NCI-H510A (cell line): ENCODE measurements at places on chromosomes 4 and X.

DNA sequence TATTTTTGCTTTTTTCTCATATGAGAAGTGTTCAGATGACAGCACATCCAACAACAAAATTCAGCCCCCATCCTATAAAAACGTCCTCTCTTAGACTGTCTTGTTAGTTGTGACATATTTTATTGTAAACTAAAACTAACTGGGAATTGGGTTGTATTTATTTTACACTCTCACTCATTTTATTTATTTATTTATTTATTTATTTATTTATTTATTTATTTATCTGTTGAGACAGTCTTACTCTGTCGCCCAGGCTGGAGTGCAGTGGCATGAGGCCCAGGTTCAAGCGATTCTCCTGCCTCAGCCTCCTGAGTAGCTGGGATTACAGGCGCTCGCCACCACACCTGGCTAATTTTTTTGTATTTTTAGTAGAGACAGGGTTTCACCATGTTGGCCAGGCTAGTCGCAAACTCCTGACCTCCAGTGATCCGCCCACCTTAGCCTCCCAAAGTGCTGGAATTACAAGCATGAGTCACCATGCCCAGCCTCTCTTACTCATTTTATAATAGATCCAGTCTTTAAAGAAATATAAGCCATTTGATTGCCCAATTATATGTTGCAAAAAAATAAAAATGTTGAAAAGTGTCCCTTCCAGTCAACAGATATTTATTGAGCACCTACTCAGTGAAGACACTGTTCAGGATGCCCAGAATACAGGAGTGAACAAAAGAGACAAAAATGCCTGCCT lies 44.6 kb downstream of the PALLD start:
- DNase-seq: no peak

DNA sequence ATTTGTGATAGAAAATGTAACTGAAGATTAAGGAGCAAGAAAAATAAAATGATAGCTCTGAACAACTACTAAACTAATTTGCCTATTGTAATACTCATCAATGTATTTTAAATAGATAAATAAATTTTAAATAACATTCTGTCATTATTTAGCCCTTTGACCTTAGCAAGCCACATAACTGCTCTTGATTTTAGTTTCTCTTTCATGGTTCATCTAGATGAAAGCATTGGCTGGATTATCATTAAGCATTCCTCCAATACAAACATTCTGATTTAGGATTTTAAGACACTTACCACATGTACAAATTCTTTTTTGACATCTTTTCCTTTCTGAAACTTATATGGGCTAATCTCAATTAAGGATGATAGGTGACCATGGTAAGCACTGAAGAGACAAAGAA lies 8.5 kb downstream of the ETNPPL start:
- DNase-seq: no peak

- DNase-seq: no peak
Observed at GRCh38 chr4:26131711-26132110, 189.1 kb upstream of the RBPJ start.

DNA sequence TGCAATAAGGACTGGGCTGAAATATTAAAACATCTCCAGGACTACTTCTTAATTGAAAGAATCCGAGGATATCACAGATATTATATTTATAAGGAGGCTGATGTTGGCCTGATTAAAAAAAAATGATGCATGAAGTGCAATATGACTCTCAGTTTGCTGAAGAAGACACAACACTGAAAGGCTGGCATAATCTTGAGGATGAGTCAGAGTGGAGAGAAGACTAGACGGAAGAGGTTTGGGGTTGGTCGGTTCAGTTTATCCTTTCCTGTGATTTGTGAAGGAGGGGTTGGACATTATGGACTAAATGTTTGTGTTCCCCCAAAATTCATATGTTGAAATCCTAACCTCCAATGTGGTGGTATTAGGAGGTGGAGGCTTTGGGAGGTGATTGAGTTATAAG lies 170.3 kb downstream of the CORIN start:
- DNase-seq: no peak

DNA sequence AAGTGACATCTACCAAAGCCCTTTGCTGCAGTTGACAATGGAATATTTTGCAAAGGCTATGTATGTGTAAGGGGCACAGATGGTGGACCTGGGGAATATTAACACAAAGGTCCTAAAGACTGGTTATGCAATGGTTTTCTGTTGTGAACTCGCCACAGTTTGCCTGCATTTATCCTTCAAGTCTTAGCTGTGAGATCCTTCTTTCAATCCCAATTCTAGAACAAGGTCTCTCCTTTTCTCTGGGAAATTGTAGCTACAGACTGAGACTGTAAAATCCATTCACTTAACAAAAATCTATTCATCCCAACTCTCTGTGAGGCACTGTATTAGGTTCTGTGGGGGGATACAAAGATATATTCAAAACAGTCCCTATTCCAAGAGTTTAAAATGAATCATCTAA lies 250.4 kb downstream of the GPM6A start:
- no peak for DNase-seq

GRCh38 chr4:158176776-158177175 lies 4.0 kb upstream of the GASK1B start:
- no peak for DNase-seq

DNA sequence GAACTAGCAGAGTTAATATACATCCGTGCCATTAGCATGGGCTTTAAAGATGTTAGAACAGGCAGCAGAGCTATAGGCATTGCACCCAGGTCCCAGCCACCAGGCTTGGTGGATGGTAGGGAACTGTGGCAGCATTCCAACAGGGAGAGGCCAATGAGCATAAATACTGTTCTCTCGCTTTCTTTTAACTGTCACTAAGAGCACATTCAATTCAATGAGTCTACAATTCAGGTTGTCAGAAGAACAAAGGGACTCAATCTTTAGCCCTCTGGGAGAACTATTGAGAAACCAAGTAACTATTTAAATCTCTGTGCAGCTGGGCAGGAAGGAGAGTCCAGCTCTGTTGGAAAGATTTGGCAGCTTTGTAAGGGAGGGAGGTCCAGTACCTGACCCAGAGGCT lies 165.6 kb downstream of the CHIC1 start:
- no peak for DNase-seq

DNA sequence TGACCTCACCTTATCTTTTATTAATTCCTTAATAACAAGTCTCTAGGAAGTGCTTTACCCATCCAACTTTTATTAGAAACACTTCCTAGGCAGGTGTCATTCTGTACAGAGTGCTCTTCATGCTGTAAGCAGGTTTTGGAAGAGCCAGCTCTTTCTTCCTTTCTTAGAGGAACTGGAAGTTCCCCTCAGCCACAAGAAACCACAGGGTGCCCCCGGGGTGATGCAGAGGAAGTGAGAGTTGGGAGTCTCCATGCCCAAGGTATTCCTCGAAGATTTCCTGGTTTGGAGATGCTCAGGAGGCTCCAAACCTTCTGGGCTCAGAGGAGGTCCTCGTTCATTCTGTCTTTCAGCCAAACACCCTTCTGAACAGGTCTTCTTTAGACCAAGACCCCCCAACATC lies 83.8 kb downstream of the EGF start:
- no peak for DNase-seq

DNA sequence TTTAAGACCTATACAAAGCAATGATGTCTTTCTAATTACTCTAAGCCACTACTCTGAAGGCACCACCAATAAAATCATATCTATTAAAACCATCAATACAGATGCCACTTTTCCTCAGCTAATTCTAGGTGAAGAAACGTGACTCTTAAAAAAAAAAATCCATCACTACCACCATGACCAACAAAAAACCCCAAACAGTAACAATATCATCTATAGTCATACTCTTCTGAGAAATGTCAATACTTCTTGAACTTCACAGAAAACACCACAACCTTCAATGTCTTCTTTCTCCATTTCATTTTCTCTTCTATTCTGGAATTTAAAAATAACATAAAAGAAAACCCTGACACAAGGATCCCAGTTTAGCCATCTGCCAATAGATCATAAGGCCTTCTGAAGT lies 35.7 kb downstream of the CASK start:
- no peak for DNase-seq

DNA sequence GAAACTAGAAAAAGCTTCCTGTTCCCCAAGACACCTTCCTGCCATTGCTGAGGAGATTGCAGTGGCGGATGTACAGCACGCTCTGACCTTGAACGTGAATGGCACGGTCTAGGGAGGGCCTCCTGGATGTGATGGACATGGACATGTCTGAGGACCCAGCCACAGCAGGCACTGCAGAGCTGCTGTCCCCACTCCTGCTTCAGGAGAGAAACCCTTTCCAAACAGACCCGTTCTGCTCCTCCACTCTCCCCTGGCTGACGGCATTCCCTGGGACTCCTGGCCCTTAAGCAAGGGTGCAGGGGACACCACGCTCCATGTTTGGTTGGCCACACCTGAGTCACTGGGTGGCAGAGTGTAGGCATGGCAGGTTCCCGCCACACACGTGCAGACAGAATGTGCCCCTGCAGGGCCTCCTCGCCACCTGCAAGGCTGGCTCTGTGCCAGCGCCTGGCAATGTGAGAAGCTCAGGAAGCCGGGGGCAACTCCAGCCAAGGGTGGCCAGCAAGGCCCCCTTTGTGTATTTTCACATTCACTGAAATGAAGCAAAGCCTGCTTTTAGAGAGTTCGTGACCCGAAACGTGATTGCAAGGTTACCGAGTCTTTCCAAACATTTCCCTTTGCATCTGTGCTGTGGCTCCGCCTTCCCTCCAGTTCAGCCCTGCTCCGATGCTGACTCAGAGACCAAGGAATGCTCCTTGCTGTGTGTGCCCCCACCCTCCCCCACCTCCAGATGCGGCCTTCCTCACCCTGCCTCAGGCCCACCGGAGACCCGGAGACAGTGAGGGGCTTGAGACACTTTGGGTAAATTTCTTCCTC lies 46.1 kb downstream of the HTRA3 start:
- peak; percentile 54 for DNase-seq

DNA sequence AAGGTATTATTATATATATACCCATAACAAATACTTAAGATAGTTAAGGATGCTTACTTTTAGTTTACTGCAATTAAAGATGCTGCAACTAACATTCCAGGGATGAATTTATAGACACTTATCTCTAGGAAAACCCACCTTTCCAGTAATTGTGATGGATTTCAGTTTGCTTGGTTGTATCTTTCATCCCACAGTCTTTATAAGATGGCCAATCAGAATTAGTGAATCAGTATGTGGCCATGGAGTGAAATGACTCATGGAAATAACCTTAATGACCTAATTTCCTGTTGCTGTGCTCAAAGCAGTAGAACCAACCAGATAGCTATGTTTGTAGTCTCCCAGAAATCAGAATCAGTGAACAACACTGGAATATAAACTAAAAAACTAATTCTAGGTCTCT lies 26.4 kb downstream of the MOSPD2 start:
- no peak for DNase-seq

DNA sequence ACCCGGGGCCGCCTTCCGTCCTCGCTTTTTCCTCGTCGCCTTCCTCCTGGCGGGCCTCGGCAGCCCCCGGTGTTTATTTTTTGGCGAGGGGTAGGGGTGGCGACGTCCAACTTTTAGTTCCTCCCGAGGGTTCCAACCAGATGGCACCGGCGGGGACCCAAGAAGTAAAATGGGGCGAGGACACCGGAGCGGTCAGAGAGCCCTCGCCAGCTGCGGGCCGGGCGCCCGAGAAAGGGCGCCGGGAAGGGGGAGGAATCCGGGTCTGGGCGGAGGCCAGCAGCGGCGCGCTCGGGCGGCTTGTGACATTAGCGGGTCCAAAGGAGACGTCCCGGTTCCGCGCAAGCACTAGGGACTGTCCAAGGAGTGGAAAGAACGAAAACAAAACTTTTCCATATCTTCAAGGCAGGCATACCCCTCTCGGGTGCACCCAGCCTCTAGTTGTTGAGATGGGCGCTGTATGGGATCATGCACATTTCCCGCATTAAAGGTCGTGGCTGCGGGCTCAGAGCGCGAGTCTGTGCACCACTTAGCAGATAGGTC lies 691 bp upstream of the USP46 start:
- peak; percentile 15 for DNase-seq

GRCh38 chr4:26105815-26106699 lies 192.0 kb downstream of the SMIM20 start:
- DNase-seq: no peak

- DNase-seq: no peak
Observed at GRCh38 chr4:152585023-152585441, 49.1 kb upstream of the FBXW7 start.

DNA sequence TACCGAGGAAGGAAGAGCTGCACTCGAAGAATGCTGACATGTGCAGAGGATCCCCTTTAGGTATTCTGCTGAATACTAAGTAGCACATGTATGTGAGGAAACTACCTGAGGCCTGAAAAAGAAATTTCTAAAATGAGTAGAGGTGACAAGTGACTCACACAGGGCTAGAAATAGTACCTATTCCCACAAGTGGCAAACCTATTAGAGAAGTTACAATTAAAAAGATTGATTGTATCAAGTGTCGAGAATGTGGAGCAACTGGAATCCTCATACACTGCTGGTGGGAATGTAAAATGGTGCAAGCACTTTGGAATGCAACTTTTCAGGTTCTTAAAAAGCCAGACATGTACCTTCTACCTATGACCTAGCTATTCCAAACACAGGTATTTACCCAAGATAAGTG lies 47.4 kb downstream of the CCSER1 start:
- DNase-seq: no peak

DNA sequence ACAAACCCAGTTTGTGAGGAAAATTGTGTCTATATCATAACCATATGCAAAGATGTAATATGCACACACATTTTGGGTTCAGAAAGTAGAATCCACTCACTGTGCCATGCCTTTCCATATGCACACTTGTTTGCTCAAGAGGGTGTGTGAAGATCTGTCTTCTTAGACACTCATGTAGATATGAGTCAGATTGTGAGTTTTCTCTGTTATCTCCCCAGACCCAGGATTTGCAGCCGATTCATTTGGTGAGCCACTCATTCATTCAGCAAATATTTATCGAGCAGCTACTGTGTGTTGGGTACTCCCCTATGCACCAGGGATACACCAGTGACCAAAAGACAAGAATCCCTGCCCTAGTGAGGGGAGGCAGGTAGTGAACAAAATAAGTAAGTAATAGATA lies 81.5 kb downstream of the CLCN5 start:
- DNase-seq: no peak

DNA sequence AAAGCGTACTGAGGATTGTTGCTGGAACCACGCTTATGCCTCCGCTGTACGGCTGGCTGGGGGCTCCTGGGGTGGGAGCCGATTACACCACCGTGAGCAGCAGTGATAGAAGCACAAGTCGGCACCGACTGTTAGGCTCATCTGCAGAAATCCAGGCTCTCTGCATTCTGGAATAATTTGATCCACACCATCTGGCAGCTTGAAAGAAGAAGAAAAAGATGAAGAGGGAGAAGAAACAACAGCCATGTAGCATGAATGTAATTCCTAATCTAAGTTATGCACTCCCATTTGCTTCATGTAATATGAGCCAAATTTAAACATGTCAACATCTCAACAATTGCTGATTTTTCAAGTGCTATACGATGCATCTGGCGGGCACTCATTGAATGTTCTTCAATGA lies 84.6 kb upstream of the DHX15 start:
- no peak for DNase-seq

DNA sequence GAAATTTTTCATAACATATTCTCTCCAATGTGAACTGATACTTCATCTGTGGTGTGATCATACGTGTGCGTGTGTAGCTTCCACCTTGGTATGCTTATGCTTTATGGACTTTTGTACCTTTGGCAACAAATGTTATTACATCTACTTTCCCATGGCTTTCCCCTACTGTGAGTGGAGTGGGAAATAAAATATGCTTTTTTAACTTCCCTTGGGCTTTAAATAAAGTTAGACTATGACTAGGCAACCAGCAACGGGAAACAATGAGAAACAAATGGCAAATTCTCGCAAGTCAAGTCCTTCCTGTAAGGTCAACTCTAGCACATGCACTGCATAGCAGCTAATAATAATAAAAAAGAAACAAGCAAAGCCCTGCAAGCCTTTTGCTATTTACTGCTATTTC lies 205.0 kb upstream of the PDE5A start:
- no peak for DNase-seq

GRCh38 chrX:154540897-154541535 lies 5.6 kb downstream of the G6PD start:
- no peak for DNase-seq
